ENCODE measurements at places on chromosomes 13 and 19. TPM values are rescaled to one million over a fixed set of nuclear protein-coding genes. Genes with fewer than 3 reads are reported as not detected.

Gene ZNF444
- 30.9 TPM for total RNA-seq

Gene ZIC5
- not detected for total RNA-seq

- H3K36me3 ChIP-seq, result no peaks in the 10 kb centered on the region
- H3K4me1 ChIP-seq, result peaks cover 36% of the 10 kb centered on the region
- H3K4me3 ChIP-seq, result no peak overlapping the region
- DNase-seq, result no peak
Measured at GRCh38 chr13:39877134-39877533, 221.7 kb downstream of the COG6 start.

DNA sequence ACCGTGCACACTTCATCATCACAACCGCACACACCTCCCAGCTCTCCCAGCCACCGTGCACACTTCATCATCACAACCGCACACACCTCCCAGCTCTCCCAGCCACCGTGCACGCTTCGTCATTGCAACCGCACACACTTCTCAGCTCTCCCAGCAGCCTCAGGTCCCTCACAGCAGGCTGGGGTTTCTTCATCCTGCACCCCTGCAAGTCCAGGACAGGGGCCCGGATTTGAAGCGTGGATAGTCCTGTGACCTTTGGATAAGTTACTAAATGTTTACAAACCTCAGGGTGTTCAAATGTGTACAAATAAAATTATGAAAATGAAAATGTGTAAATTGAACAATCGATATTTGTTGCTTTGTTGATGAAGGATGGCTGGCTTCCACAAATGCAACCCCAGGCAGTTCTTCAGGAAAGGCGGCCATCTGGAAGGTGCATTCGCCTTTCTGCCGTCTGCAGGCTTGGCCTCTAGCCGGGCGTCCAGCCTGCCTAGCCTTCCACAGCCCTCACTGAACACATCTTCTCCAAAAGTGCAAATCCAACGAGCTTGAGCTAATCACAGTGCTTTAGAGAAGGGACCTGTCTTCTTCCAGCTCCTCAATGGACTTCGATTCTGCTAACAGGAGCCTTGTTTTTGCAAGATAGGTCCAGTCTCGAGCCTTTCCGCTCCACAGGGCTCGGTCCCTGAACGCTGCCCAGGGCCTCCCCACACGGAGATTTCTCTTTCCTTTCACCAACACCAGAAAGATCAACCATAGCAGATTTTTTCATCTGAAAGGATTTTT is 74.2 kb downstream of the SPACA7 start:
- no peak overlapping the region for H3K27ac ChIP-seq
- H3K4me3 ChIP-seq, result no peak overlapping the region
- H3K4me1 ChIP-seq, result no peaks in the 10 kb centered on the region

DNA sequence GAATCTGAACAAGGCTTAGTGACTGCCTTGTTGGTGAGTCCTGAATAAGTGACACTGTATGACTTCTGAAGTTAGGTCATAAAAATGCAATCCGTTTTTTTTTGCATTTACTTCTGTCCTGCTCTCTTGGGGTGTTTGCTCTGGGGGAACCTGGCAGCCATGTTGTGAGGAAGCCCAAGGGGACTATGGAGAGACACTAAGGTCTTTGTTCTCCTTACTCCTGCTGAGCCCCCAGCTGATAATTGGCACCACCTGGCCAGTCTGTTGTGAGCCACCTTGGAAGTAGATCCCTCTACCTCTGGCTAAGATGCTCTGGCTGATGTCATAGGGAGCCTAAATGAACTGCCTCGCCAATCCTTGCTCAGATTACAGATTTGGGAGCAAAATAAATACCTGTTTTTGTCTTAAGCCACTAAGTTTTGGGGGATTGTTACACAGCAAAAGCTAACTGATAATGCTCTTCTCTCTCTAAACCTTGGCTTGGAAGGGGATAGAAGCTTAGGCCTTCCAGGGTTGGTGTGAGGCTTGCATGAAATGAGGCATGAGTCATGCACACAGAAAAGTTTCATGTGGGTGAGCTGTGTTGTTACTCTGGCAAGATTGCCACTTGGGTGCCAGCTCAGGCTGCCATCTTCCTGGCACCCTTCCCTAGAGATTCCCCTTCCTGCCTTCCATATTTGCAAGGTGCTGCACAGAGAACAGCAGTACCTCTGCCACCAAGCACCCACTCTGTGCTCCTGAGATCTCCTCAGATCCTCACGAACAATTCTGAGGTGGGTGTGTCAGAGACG is 10.1 kb downstream of the TUBB4A start:
- no peak for DNase-seq
- H3K27me3 ChIP-seq, result no peaks in the 10 kb centered on the region
- H3K4me3 ChIP-seq, result no peak overlapping the region
- H3K36me3 ChIP-seq, result no peaks in the 10 kb centered on the region
- H3K27ac ChIP-seq, result no peak overlapping the region

GRCh38 chr19:47022541-47023447 is 3.2 kb downstream of the NPAS1 start:
- H3K4me3 ChIP-seq, result no peak overlapping the region
- no peak overlapping the region for H3K27ac ChIP-seq
- H3K27me3 ChIP-seq, result peaks cover 34% of the 10 kb centered on the region

- no peak for DNase-seq
- H3K4me1 ChIP-seq, result no peaks in the 10 kb centered on the region
- no peak overlapping the region for H3K27ac ChIP-seq
- peaks cover 7% of the 10 kb centered on the region for H3K36me3 ChIP-seq
- no peak overlapping the region for H3K4me3 ChIP-seq
Measured at GRCh38 chr19:32457571-32458158, 52.1 kb downstream of the DPY19L3 start.

DNA sequence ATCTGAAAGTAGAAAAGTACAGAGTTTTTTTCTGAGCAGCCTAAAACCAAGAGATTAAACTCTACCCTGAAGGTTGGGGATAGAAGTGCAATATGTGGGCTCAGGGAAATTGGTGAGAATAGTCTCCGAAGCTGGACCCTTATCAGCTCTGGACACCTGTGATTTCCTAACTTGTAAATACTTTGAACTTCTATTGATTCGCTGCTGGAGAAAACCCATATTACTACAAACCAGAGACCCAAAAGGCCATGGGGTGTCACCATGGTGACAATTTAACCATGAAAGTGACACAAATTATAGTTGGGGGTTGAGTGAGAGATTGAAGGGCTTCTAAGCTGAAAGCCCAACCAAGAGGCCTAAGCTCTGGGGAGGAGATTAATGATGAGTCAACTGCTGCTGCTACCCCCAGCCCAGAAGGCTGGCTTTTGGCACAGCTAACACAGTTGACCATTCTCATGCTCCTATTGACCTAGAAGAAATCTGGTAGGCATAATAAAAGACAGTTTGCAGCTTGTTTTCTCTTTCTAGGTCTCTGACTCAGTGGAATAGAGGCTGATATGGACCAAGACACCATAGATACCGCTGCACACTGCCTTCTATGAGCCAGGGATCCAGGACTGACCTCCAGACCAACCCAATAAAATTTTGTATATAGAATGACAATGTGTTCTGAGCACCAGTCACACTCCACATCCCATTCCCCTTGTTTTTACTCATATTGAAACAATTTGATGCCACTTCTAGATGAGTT is 131.9 kb upstream of the FNDC3A start:
- no peaks in the 10 kb centered on the region for H3K36me3 ChIP-seq
- no peak for DNase-seq
- H3K27me3 ChIP-seq, result no peaks in the 10 kb centered on the region
- no peak overlapping the region for H3K4me3 ChIP-seq

DNA sequence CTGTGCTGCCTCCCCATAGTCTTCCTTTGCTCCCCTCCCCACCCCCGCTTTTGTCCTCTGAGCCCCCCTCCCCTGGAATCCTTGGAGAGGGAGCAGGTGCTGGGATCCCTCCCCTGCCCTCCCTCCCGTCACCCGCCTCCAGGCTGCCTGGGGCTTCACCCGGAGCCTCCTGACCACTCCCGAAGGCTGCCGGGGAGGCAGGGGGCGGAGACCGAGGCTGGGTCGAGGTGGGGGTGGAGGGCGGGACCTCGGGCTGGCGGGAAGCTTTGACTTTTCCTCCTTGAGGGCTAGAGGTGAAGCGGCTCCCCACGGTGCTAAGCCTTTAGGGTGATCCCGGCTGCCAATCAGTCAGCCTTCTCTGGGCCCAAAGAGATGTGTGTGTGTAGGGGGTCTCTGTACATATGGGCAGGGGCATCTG is 1.5 kb downstream of the KMT5C start:
- no peaks in the 10 kb centered on the region for H3K4me1 ChIP-seq
- peak overlapping the region; percentile 68 for H3K4me3 ChIP-seq
- peaks cover 10% of the 10 kb centered on the region for H3K36me3 ChIP-seq
- DNase-seq, result peak; percentile 64
- H3K27ac ChIP-seq, result peak overlapping the region; percentile 88
- no peaks in the 10 kb centered on the region for H3K27me3 ChIP-seq

DNA sequence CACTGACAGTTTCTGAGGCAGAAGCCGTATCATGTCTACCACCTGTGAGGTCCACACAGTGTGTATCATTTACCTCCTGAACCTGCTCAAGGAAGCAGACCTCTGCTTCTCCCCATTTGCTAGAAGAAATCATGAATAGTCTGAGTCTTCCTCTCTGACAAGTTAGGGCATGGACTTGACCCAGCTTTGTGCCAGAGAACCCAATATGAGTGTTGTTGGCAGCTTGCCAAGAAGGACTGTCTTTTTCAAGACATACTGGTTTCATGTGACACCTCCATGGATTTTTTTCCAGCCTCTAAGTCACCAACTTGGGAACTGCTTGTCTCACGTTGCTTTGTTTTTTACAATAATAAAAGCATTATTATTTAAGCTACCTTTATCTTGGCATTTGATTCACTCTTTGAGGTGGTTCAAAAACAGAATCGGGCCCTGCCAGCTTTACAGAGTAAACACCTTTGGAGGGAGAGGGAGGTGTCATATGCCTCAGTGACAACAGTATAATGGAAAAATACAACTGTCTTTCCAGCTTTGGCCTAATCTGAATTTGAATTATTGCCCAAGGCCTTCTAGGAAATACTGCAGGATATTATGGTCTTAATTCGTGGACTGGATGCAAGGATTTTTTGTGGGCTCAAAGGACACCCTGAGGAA is 9.6 kb downstream of the ZNF211 start:
- no peak overlapping the region for H3K27ac ChIP-seq
- peaks cover 49% of the 10 kb centered on the region for H3K36me3 ChIP-seq
- no peak for DNase-seq
- peaks cover 5% of the 10 kb centered on the region for H3K4me1 ChIP-seq
- no peaks in the 10 kb centered on the region for H3K27me3 ChIP-seq

Gene KLF1
- total RNA-seq, result 0.26 TPM

Gene C19orf18
- not detected for total RNA-seq

All from right atrium auricular region (tissue), 2 donors.